ENCODE measurements at places on chromosomes 2 and 18. TPM values are rescaled to one million over a fixed set of nuclear protein-coding genes. Genes with fewer than 3 reads are reported as not detected.
A peak's percentile ranks its signal among the peaks of the same experiment; 100 is the strongest.

The PID1 gene
- total RNA-seq, result 11.3 TPM

The IL36B gene
- not detected for total RNA-seq

The UGT1A1 gene
- not detected for total RNA-seq

The ZNF385B gene
- total RNA-seq, result 14.3 TPM

The PIK3C3 gene
- 32.3 TPM for total RNA-seq

The CABYR gene
- 0.86 TPM for total RNA-seq

The IL36RN gene
- not detected for total RNA-seq

The ID2 gene
- 47.5 TPM for total RNA-seq

The EVA1A gene
- 0.44 TPM for total RNA-seq

GRCh38 chr2:30823452-30823851, 16.2 kb upstream of the CAPN13 start:
- DNase-seq, result no peak

DNA sequence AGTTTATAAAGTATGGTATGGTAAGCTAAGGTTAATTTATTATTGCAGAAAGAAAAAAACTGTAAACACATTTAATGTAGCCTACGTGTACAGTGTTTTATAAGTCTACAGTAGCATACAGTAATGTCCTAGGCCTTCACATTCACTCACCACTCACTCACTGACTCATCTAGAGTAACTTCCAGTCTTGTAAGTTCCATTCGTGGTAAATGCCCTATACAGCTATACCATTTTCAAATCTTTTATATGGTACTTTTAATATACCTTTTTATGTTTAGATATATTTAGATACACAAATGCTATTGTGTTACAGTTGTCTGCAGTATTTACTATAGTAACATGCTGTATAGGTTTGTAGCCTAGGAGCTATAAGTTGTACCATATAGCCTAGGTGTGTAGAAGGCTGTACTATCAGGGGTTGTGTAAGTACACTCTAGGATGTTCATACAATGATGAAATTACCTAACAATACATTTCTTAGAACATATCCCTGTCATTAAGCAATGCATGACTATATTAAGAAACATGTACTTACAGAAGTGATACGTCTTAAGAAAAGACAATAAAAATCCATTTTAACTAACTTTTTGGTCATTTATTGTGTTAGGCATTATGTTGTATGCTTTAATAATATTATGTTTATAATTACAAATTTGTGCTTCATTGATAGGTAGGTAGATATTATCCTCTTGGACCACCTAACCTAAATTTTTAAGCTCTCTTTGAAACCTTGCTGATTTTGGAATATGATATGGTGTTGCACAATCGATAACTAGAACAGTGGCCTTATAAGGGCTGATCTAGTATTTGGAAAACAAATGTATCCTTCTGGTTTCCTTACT, 51.9 kb downstream of the VRK2 start:
- DNase-seq, result no peak

DNA sequence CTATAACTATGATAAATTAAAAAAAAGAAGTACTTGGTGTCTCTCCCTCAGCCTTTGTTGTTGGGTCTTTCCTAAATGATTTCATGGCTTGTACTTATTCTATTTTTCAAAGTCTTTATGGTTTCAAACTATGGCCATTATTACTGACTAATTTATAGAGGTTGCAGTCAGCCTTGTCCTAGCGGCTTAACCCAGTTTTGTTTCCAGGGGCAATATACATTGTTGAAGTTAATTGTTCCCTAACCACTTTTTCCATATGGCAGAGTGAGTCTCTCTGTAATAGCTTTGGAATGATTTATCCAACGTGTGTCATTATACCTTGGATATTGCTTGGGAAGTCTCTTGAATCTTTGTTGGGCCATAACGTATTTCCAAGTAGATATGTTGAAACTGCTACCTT, 408.8 kb downstream of the HRH4 start:
- DNase-seq, result no peak

- DNase-seq, result peak; percentile 40
These were observed 12.6 kb downstream of the CYRIA start for GRCh38 chr2:16653083-16653375.

GRCh38 chr2:205780645-205781044, 98.3 kb downstream of the NRP2 start:
- no peak for DNase-seq

GRCh38 chr2:240567872-240568677, at the start of gene RNPEPL1:
Gene RNPEPL1 (plus strand): TSS chr2:240568484. CDS start chr2:240568587, 103 bp downstream.
- DNase-seq, result peak; percentile 50

- peak; percentile 75 for DNase-seq
These were observed 284.5 kb downstream of the MTX2 start for GRCh38 chr2:176553685-176554100.

DNA sequence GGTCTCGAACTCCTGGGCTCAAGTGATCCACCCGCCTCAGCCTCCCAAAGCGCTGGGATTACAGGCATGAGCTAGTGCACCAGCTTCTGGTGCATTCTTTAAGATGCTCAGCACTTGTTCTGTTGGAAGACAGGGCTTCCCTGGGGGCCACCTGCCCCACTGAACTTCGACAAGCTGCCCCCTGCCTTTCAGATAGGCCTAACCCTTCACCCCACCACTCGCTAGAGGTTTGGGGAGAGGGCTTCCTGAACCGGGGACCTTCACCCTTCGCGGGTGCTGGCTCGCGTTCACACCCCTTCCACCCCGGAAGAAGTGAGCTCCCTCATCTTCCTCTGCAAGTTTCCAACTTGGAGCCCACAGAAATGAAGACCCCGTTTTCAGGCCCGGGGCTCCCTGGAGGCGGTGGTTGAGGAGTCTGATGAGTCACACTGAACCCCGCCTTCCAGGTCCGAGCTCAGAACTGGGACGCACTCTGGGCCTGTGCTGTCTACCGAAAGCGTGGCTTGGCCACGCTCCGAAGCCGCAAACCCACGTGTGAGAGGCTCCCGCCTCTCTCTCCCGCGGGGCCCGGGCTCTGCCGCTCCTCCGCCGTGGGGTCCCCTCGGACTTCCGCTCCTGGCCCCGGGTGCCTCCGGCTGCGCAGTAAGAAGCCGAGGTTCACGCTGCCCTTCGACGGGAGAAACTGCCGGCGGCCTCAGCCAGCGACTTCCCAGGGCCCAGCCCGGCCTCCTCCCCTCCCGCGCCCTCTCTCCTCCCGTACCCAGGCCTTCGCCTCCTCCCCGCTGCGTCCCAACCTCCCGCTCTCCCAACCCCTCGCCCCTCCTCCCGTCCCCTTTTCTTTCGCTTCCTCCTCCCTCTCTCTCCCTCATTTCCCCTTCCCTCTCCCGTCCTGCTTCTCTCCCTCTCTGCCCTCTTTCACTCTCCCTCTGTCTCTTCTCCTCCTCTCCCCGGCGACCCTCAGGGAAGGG, 47.5 kb upstream of the SP3 start:
- DNase-seq, result peak; percentile 78

- DNase-seq, result no peak
These were observed 1.6 kb downstream of the PKDCC start for GRCh38 chr2:42049221-42050009.

DNA sequence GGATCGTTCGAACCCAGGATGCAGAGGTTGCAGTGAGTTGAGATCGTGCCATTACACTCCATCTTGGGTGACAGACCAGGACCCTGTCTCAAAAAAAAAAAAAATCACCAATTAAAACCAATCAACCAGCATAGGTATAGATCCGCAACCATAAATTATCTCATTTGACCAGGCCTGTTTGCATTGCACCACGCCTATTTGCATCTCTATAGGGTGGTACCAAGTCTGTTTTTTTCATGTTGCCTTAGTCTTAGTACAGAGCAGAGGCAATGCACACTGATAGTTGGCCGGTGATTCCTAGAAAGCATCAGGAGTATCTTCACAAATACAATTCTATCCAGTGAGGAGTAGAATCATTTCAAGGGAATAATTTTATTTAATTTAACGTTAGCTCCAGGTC, 9.3 kb upstream of the NPC1 start:
- no peak for DNase-seq

DNA sequence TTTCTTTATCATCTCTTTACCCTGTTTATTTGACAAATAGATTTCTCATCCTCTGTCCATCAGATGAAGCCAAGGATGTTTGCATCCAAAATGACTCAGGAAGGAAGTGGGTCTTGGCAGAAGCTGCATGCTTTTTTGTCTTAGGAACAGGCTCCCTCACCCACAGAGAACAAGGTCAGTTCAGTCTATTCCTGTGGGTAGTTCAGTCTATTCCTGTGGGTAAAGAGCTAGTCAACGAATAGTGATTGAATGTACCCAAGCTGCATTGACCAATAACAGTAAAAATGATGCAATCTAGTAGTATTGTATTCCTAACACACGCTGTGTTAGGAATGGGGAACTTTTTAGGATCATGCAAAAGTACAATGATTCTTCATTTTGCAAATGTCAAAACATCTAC, 290.8 kb upstream of the TANK start:
- no peak for DNase-seq

DNA sequence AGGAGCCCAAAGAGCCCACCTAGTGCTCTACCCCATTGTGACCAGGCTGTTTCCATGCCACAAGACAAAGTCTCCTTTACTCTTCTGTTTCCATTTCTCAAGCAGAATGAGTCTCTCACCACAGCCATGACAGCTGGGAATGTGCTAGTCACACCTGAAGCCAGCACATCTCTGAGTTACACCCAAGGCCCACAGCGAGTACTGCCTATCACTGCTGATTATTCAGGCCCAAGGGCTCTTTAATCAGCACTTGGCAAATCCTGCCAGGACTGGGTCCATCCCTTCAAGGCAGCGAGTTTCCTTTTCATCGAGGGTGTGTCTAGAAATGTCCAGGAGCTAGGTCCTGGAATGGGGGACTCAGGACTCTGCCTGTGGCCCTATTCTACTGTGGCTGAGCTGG, 14.6 kb upstream of the PPP1R1C start:
- no peak for DNase-seq

GRCh38 chr2:44723921-44724320, 217.6 kb upstream of the SIX3 start:
- no peak for DNase-seq

DNA sequence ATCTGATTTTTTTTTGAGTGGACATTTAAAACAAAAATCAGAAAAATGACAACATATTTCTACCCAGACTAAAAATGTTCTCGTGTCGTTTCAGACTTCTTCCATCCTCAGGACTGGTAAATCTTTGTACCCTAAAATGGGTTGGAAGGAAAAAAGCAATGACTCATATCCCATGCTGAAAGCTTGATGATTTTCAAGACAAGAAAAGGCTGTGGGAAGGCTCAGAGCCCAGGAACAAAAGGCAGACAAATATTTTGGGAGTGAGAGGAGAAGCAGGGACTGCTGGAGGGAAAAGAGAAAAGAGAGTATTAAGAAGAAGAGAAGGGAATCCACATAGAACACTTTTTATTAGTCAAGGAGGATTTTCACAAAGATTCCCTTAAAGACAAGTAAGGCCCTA, 77.1 kb upstream of the CTAGE1 start:
- DNase-seq, result no peak

DNA sequence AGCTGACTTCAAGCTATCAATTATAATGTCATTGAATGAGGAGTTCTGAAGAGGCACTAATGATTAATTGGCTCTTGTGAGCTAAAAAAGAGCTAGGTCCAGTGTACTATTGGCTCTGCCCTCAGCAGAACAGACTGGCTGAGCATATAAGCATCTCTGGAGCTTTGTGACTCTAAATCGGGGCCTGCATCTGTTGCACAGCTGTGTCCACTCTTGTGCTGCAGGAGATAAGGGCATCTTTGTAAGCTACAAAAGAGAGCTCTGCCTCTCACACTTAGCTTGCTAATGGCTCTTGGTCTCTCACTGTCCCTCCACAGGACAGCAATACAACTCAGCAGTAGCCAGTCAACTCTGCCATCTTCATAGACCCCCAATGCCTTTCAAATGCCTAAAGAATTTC, 61.5 kb upstream of the L3MBTL4 start:
- no peak for DNase-seq

GRCh38 chr18:52813635-52814416, 473.8 kb downstream of the DCC start:
- no peak for DNase-seq

DNA sequence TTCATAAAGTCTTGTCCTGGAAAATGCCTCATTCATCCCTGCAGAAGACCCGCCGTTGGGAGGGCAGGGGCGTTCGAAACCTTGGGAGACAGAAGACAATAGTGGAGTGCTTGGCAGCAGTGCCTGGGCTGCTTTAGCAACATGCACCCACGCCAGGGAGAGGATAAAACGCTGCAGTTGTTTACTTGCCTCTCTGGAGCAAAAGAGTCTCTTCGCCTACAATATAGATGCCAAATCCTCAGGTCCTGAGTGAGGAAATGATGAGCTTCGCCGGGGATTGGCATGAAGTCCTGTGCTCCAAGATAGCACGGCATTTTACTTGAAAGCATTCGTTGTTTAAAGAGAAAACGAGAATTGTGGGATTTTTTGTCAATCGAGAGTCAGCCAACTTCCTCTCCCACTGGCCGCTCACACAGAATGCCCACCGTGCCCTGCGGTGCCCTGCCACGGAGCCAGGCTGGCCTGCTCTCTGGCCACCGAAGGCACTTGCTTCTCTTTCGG, 152.5 kb upstream of the POU3F3 start:
- no peak for DNase-seq

DNA sequence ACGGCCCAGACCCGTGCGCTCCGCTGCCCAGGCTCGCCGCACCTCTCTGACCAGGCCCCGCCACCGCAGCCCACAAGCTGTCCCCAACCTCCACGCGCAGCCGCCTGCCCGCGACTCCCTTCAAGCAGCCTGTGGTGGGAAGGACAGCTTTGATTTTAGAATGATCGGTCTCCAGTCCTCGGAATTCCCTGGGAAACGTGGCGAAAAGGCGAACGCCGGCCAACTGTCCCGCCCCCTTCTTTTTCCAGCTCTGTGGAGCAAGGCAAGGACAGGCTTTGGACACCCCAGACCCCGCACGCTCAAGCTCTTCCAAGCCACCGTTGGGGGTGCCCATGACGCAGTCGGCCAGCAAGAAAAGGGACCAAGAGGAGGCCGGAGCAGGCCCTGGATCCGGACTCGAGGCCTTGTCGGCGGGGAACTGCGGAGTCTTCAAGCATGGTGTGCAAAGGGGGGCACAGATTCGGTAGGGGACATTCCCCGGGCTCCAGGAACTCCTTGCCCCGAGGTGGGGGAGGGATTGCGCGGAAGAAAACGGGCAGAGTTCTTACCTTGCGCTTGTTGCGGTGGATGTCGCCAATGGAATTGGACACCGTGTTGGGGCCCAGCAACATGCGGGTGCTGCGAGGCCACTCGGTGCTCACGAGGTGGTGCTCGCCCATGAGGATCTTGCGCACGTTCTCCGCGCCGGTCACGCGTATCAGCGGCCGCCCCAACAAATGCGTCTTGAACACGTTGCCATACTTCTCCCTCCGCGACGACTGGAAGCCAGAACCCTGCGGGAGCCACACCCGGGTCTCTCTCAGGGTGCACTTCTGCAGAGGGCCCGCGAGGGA, 4.0 kb downstream of the CYP26B1 start:
- DNase-seq, result no peak

- DNase-seq, result no peak
These were observed 20.2 kb upstream of the SSB start for GRCh38 chr2:169778446-169778845.
